ENCODE measurements at places on chromosomes 3 and 15. TPM values are rescaled to one million over a fixed set of nuclear protein-coding genes. Genes with fewer than 3 reads are reported as not detected.

DNA sequence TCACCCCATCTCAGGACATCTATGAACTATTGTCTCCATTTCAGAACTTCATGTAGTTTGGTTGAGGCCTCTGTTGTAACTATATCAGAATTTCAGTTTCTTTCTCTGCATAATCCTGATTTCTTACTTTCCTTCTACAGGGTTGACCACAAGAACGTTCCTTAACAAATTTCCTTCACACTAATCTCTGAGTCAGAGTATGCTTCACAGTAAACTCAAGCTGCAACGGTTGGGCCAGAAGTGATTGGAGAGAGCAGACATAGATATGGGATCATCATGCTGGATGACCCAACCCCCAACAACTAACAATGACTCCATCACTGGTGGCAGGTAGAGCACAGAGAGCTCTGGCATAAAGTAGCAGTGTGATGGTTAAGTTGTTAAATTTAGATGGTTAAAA, 128.8 kb upstream of the OSTN start:
- DNase-seq: no peak

The SGO1 gene
- polyA plus RNA-seq: 4.5 TPM

DNA sequence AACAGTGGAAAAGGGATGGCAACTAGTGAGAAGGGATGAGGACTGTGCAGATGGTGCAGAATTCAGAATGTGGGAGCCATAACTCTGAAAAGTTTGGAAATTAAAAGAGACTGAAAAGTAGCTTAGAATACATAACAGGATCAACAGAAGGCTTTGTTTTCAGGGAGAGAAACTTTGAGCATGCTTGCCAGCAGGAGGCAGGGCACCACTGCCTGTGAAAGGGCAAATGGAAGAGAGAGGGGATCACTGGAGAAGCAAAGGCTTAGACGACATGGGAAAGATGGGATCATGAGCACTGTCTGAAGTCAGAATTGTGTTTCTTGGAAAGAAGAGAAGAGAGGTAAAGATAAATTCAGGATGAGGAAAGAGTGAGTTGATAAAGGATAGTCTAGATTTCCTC, 99.6 kb downstream of the ABI3BP start:
- no peak for DNase-seq

The PRKCD gene
- polyA plus RNA-seq: 6.9 TPM

DNA sequence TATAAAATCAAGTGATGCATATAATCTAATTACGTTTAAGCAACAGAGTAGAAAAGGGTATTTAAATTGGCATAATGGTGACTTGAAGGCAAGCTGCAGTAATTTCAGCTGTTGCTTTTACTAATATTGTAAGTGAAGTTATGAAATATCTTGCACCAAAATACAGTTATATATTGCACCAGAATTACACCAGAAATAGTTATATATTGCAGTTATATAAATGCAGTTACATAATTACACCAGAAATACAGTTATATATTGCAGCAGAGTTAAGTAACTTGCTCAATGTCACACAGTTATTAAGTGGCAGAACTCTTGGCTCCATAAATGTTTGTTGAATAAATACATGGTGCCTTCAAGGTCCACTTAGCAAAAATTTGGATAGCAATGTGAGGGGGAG, 51.4 kb downstream of the PCOLCE2 start:
- no peak for DNase-seq

GRCh38 chr3:10330319-10330718, 9.4 kb upstream of the SEC13 start:
- no peak for DNase-seq

DNA sequence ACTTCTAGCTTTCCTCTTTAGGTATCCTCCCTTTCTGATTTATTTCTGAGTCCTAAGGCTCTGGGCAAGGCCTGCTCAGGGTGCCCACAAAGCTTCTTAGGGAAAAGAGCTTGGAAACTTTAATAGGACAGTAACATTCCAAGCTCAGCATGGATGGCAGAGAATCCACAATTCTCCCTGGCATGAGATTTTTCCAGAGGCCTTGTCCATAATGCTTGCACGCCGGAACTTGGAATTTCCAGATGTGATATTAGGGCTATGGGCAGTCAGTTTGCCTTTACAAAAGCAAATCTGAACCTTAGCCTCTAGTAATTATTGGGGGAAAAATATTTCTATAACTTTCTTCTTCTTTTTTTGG, 139.0 kb upstream of the RBMS3 start:
- DNase-seq: no peak

- DNase-seq: no peak
These were observed 11.9 kb upstream of the CD200R1L start for GRCh38 chr3:112858410-112859069.

The RASGRP1 gene
- polyA plus RNA-seq: 0.18 TPM

- DNase-seq: no peak
These were observed 266.6 kb upstream of the TBL1XR1 start for GRCh38 chr3:177463863-177464262.

Data from forelimb muscle (tissue), 1 donor.